ENCODE measurements at places on chromosomes 2 and 18. TPM values are rescaled to one million over a fixed set of nuclear protein-coding genes. Genes with fewer than 3 reads are reported as not detected.
A peak's percentile ranks its signal among the peaks of the same experiment; 100 is the strongest.

SLC4A5 gene
- not detected for total RNA-seq

TRABD2A gene
- 19.7 TPM for total RNA-seq

CDH20 gene
- total RNA-seq = not detected

GTF2A1L gene
- not detected for total RNA-seq

CAVIN2 gene
- total RNA-seq = 11.5 TPM

- no peak for DNase-seq
Observed at GRCh38 chr18:44770641-44771040, 90.0 kb downstream of the SETBP1 start.

DNA sequence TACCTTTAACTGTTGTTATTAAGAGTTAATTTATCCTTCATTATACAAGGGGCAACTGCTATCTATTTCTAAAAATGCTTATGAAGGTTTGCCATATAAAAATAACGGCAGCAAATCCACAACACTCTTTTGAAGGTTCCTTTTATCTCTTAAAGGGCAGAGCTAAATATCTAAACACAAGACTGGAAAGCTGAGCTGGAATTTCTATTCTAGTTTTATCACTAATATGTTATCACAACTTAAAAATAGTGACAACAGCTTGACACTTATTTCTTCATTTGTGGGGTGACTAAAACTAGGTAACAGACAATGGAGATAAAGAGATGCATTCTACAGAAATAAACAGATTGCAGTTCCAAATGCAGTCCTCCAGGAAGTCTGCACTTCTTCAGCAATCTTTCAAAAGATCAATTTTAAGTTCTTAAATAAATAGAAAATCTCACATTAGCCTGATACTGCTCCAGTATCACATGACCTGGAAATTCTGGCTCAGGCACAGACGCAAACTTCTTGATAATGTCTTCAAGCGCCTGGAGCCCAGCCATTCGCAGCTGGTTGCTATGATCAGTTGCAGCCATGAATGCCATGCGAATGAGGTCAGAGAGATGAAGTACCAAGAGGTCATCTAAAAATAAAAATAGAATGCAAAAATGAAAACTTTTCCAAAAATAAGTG is 54.0 kb upstream of the STRN start:
- peak; percentile 94 for DNase-seq

DNA sequence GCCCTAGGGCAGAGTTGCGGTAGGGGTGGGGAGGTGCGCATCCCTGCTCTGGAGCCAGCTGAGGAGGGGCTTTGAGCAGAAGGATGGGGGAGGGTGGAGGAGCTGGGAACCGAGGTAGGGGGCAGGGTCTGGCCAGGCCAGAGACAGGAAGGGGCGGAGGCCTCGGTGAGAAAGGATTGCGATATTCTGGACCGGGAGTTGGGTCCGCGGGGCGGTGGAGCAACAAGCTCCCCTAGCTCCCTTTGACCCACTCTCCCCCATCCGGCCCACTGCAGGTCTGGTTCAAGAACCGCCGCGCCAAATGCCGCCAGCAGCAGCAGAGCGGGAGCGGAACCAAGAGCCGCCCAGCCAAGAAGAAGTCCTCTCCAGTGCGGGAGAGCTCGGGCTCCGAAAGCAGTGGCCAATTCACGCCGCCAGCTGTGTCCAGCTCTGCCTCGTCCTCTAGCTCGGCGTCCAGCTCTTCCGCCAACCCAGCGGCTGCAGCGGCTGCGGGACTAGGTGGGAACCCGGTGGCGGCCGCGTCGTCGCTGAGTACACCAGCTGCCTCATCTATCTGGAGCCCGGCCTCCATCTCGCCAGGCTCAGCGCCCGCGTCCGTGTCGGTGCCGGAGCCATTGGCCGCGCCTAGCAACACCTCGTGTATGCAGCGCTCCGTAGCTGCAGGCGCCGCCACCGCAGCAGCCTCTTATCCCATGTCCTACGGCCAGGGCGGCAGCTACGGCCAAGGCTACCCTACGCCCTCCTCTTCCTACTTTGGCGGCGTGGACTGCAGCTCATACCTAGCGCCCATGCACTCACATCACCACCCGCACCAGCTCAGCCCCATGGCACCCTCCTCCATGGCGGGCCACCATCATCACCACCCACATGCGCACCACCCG is 4.8 kb downstream of the OTX1 start:
- DNase-seq = no peak

DNA sequence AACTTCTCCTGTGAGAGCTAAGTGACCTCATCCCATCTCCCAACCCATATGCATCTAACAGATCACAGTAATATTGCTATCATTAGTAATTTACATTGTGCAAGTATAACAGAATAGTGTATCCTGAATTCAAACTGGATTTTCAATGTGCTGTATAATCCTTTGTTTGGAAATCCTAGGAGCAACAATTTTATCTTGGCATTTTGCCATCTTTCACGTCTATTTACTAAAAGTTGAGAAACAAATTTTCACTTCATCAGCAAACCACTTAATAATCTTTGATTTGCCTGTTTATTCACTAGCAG is 3.8 kb downstream of the HNRNPLL start:
- DNase-seq = peak; percentile 51

GRCh38 chr2:41414486-41415230 is 633.2 kb upstream of the PKDCC start:
- DNase-seq = no peak

- peak; percentile 42 for DNase-seq
Observed at GRCh38 chr2:45674035-45674816, 22.8 kb downstream of the PRKCE start.

- no peak for DNase-seq
Observed at GRCh38 chr2:232886632-232887031, 16.6 kb downstream of the SNORC start.

DNA sequence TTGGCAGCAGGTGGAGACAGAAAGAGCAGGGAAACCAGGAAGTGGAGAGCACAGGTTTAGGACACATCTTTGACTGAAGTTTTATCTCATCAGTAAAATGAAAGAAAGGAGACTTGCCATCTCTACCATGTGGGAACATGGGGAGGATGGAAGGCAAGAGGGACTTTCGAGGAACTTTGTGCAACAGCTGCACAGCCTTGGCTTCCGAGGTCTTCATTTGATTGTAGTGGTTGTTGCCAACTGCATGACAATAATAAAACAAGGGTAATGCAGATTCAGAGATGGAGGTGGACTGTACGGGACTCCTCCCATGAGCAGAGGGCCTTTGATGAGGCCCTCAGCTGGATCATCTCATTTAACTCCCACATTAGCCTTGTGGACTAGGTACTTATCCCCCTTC is 49.3 kb upstream of the FZD7 start:
- DNase-seq = no peak

- DNase-seq = peak; percentile 82
Observed at GRCh38 chr2:38509314-38509946, 93.3 kb downstream of the HNRNPLL start.

DNA sequence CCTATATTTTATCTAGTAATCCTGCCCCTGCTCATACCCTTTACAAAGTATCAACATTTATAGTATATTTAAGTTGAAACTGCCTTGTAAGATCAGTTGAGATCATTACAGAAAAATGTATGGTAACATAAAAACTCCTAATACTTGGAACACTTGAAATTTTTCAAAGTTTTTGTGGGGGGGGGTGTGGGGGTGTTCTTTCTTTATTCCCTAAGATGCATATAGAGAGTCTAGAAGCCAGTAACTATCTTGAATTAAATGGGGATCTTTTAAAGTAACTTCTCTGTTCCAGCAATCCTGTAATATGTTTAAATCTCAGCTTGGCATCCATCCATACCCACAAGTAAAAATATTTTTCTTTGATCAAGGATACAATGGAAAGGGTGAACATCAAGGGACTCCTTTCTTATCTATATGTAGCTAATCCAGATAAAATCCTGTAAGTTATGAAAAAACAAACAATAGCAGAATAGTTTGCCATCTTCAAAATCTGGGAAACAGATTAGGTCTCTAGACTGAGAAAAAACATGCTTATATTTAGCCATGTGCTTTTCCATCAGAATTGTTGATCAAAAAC is 455.3 kb downstream of the MEIS1 start:
- peak; percentile 46 for DNase-seq

DNA sequence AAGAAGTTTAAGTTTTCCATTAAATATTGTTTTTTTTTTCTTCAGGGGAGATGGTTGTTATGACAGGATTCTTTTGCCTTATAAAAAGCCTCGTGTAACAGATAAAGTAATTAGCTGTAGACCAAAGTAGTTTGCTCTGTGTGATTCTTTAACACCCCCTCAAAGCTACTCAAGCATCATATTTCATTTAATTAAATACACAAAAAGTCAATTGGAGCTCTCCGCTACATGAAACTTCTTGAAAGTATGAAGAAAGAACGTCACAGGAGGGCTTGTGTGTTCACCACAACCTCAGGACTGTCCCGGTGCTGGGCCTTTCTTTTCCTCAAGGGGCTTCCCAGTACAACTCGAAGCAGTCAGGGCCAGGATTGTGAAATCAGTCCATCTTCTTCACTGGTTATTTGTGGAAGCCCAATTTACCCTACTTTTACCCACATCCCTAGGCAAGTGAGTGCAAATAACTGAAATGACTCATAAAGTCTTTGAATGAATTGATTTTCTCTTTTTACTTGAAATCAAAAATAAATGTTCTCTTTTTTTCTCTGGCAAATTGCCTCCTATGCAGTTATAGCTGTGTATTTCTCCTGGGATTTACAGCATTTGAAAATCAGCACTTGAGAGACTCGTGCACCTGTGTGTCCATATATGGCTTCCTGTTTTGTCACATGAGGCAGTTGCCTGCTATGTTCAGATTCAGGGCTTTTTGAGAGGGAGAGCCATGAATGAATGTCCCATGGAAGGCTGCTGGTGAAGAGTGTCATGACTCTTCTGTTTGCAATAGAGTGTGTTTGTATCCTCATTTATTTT is 48.6 kb downstream of the LINC00305 start:
- no peak for DNase-seq

DNA sequence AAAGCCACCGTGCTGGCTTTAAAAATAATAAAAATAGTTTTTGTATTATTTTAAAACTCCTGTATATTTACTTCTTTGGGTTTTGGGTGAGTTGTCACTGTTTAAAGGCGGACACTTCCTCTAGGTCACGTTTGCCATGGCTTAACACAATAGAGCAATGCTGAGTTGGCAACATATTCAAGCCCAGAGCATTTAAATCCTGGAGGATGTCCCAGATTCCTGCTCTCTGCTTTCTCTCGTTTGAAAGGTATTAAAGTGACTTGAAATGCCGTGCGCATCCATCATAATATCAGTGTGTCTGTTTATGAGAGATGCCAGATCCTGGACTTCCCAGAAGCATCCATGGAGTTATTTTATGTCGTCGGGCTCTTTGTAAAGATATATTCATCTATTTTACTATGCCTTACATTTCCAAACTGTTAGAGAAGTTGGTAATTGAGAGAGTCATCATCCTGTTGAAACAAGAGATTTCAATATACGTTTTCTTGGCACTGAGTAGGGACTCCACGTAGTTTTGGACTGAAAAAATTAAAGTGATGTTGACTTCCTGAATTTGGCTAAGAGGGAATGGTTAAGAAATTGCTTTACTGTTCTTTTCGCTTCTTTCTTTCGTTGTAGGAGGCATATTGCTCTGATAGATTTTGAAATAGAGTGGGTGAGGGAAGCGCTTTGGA is 150.6 kb downstream of the ZNF236 start:
- DNase-seq = no peak

DNA sequence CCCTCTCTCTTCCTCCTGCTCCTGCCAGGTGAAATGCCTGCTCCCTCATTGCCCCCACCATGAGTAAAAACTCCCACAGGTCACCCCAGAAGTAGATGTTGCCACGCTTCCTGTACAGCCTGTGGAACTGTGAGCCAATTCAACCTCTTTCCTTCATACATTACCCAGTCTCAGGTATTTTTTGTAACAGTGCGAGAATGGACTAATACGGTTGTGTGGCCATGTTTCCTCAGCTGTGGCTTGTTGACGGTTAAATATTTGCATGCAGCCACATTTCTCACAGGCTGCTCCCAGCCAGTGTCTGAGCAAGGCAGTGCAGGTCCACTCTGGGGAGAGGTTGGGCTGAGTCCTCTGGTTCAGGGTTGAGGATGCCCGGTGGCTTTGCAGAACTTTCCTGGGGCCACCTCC is 27.8 kb upstream of the COPS8 start:
- no peak for DNase-seq

GRCh38 chr18:23528580-23529472 is 25.5 kb downstream of the RMC1 start:
- DNase-seq = peak; percentile 26

DNA sequence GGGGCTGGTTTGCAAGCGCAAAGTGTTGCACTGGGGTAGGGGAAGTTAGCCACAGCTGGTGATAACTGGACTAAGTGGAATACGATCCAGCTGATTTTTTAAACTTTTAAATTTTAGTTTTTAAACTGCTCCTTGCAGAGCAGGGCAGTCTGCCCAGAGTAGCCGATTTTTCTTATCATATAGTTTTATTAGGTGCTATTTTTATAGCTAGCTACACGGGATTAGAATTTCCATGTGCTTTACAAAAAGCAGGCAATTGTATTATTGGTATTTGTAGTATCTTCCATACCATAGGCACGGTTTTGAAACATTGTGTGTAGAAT is 9.6 kb downstream of the CPLX4 start:
- DNase-seq = no peak

GRCh38 chr18:56910237-56910636 is 236.7 kb upstream of the BOD1L2 start:
- DNase-seq = no peak

DNA sequence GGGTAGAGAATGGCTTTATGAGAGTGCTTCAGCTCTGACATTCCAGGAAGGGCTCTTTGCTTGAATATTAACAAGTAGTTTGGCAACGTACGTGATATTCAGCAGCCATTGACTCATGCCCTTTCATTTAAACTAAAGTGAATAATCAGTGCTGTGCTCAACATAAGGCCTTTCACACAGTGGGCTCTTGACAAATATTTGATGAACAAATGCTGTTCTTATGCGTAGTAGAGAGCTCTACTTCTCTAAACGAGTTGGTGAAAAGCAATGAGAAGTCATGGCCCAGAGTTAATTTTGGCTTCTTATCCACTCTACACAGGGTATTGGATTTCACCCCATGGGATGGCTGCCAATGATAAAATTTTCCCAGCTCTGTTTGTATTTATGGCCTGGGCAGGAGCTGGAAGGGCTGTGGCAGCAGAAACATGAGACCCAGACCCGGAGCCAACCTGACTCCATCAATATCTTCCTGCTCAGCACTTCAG is 338.9 kb downstream of the CCDC85A start:
- DNase-seq = peak; percentile 2

GRCh38 chr2:48699348-48699930 is 56.1 kb downstream of the LHCGR start:
- DNase-seq = peak; percentile 80

DNA sequence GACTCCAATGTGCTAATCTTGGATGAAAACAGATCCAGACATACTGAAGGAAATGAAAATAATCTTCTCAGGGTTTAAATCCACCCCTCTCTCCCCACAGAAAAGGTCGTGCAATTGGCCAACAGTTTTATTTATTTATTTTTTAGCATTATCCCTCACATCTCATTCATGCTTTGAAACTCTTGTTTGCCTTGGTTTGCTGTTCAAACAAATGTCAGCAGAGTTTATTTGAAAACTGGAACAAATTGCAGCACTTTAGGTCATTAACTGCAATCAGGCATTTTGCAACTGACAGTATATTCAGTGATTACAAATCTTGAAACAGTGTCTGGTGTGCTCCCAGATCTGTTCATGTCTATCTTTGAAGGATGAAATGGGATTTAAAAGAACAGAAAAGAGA is 220.6 kb downstream of the SLC4A10 start:
- no peak for DNase-seq

Data from IMR-90 (cell line).